ENCODE measurements at places on chromosomes 16 and 17.

DNA sequence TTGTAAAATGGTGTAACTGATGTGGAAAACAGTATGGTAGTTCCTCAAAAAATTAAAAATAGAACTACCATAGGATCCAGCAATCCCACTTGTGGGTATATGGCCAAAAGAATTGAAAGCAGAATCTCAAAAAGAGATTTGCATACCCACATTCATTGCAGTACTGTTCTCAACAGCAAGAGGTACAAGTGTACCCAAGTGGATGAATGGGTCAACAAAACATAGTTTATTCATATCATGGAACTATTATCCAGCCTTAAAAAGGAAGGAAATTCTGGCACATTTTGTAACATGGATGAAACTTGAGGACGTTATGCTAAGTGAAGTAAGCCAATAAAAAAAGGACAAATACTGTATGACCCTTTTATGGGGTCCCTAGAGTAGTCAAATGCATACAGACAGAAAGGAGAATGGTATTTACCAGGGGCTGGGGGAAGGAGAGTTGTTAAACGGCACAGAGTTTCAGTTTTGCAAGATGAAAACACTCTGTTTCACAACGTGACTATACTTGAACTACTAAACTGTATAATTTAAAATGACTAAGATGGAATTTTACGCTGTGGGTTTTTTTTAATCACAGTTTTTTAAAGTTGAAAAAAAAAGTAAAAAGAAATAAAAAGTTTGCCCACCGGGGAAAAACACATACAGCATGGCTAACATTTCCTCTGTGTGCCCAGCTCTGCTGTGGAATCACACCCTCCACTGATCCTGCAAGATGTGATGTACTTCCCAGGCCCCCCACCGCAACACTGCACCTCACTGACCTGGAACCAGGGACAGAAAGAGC lies 6.1 kb downstream of the TVP23A start:
- no peak for DNase-seq

GRCh38 chr16:14181371-14182050 lies 110.4 kb downstream of the MRTFB start:
- no peak for DNase-seq

DNA sequence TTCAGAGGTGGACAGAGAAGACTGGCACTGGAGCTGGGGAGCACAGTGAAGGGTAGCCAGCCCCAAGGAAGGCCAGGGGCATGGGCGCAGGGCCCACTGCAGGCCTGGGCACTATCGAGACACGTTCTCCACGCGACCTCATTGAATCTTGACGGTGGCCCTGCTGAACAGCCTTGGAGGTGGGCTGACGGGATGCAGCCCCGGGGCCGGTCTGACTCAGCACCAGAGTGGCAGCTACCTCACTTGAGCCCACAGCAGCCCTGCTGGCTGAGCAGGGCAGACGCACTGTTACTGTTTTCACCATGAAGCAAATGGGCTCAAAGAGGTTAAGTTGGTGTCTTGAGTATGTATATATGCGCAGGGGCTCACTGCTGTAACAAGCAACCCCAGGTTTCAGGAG lies 78.8 kb upstream of the FOXF1 start:
- DNase-seq: no peak

DNA sequence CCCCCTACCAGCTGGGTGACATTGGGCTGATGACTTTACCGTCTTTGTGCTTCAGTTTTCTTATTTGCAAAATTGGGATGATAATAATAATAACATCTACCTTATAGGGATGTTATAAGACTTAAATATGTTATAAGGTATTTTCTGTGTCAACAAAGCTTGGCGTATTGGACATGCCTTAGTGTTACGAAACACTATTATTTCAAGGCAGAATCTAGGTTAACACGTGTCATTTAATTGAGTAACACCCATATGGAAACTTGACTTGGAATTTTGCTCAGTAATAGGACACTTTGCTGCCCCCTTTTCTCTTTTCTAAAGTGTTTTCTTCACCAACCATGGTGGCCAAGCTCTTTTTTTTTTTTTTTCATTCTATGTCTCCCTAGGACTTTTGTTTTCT lies 294.2 kb upstream of the SALL1 start:
- DNase-seq: no peak

DNA sequence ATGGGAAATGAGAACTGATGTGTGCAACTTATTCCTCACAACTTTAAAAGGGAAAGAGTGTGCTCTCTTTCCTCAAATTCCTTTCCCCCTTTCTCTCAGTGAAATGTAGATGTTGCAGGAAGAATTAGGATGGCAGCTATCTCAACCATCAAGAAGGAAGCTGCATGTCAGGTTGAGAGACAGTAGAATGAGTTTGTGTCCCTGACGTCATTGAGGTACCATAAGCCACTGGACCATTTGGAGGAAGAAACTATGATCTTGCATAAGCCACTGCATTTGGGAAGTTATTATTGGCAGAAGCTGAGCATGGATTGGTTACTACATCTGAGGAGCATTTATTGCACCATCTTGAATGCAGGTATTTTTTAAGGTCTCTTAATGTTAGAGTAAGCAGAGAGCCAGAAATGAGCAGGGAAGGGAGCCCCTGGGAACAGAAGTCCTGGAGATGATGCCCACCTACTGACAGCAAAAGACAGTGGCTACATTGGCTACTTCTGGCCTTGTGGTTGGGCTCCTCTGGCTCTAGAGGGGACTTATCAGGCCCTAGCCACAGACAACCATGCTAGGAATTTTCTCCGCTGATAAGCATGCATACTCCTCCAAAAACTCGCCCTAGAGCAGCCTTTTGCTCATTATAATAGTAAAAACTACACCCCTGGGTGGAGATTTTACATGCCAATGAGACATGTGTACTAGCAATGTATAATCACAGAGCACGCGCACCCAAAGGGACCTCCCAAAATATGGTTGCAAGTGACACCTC lies 249.0 kb upstream of the SALL1 start:
- no peak for DNase-seq

DNA sequence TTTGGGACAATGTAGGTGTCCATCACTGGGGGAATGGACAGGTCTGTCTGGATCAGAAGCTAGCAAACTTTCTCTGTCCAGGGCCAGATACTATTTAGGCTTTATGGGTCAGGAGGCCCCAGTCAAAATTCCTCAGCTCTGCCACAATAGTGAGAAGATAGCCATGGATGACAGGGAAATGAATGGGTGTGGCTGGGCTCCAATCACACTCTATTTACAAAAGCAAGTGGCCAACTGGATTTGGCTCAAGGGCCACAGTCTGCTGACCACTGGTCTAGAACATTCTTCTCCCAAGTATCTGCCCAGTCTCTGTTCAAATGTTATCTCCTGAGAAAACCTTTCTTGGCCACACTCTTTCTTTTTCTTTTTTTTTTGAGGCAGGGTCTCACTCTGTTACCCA lies 339.9 kb downstream of the SOX9 start:
- no peak for DNase-seq

GRCh38 chr16:55189682-55190636 lies 134.0 kb upstream of the IRX6 start:
- no peak for DNase-seq

GRCh38 chr17:62084585-62084984 lies 19.5 kb upstream of the MED13 start:
- DNase-seq: no peak

GRCh38 chr16:11089504-11090124 lies 145.2 kb downstream of the CLEC16A start:
- DNase-seq: no peak
